ENCODE measurements at places on chromosomes 2 and 18. TPM values are rescaled to one million over a fixed set of nuclear protein-coding genes. Genes with fewer than 3 reads are reported as not detected.

The MYOM1 gene
- 667 TPM for total RNA-seq

The FAHD2B gene
- 34.1 TPM for total RNA-seq

The FAM210A gene
- 52.9 TPM for total RNA-seq

The IL36G gene
- not detected for total RNA-seq

GRCh38 chr2:122028371-122029100 lies 273.1 kb downstream of the TSN start:
- DNase-seq: no peak

DNA sequence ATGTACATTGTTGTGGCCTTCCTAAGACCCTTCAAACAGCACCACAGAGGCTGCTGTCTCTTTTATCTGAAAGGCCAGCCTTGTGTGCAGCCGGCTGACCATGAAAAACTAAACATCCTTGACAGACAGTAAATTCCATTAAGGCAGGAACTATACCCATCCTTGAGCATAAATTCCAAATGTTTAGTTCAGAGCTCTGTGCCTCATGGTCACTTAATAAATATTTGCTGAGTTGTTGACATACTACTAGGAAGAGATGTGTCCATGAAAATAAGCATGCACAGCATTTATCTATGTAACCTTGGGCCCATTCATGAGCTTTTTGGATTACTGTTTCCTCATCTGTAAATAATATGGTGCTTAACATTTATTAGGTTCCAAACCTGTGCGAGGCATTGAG lies 424.8 kb downstream of the HRH4 start:
- no peak for DNase-seq

GRCh38 chr2:176934869-176935415 lies 277.7 kb upstream of the HNRNPA3 start:
- DNase-seq: no peak

DNA sequence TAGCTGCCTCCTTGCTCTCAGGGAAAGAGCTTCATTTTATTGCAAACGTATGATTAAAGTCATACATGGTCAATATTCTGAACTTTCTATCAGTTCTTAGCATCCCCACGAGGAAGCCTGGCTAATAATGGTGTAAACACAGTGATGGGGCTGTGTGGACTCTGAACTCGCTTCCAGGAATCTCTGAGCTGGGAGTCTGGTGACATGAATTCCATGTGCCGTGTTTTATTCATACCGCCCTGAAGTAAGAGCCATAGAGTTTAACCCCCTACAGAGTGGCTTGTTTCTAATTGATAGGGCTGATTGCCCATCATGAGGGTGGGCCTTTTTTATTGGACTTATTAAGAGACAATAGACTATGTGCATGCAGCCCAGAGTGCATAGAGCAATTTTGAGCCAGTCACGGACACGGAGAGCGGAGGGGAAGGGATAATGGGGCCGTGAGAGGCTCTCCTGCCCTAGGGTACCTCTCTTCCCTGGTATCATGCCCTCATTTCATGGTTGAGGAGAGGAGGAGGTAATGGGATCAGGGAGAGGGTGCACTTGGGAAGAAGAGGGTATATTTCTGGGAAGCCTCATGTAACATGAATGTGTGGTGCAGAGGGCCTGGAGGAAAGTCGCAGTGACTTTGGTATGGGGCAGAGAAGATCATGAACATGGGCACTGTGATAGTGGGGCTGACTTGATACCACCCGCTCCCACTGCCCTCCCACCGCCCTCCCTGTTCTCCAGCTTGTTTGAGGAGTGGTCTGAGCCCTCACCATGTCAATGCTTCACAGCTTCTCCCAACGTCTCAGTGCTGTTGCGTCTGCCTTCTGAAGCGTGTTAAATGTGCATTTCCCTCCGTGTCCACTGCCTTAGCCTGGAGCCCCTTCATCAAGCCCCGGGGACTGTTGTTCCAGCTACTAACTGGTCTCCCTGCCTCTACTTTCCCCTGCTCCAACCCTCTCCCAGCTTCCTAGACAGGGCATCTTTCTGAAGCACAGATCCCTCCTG lies 73.2 kb downstream of the IL1R2 start:
- no peak for DNase-seq

DNA sequence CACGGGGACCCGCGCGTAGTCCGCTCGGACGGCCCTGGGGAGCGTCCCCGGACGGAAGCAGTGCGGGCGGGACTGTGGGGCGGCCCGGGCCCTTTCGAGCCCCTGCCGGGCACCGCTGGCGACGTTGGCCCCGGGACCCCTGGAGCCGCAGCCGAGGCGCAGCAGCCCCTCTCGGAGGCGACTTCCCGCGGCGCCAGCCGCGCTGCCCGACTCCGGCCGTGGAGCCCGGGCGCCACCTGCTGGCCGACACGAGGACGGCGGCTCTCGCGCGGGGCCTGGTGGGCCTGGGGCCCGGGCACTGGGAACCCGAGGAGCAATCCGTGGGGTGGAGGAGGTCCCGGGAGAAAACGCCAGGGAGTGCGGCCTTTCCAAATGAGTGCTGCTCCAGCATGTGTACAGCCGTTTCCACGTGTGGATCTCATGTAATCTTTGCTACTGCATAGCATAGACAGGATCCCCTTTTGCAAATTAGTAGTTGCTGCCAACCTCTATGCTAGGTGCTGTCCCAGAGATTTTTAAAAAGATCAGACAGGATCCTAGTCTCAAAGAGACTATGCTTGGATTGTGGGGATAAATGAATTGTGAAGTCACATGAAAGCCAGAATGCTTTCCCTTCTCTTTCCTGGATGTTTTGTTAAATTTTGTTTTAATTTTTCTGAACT lies 4.0 kb downstream of the ID2 start:
- peak; percentile 69 for DNase-seq

- no peak for DNase-seq
These were observed 747.9 kb downstream of the SOCS6 start for GRCh38 chr18:71036783-71037182.

GRCh38 chr2:219798430-219798829 lies 171.0 kb downstream of the SLC4A3 start:
- no peak for DNase-seq

- DNase-seq: no peak
These were observed 45.4 kb upstream of the APCDD1 start for GRCh38 chr18:10409041-10409440.

GRCh38 chr2:237885931-237886684 lies 26.7 kb downstream of the RAMP1 start:
- peak; percentile 83 for DNase-seq

DNA sequence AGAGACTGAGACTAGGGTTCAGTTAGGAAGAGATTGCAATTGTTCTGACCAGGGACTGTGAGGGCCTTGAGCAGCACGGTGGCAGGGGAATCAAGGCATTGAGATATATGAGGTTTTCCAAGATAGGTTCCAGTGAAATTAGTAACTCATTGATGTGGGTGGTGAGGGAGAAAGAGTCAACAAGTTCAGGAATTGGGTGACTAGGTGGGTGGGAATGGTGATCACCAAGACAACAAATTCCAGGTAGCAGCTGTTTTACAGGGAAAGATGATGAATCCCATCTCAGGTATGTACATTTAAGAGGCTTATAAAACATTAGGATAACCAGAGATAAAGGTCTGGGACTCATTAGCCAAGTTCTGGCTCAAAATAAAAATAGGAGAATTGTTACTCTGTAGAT lies 251.5 kb upstream of the MGAT5 start:
- DNase-seq: no peak

DNA sequence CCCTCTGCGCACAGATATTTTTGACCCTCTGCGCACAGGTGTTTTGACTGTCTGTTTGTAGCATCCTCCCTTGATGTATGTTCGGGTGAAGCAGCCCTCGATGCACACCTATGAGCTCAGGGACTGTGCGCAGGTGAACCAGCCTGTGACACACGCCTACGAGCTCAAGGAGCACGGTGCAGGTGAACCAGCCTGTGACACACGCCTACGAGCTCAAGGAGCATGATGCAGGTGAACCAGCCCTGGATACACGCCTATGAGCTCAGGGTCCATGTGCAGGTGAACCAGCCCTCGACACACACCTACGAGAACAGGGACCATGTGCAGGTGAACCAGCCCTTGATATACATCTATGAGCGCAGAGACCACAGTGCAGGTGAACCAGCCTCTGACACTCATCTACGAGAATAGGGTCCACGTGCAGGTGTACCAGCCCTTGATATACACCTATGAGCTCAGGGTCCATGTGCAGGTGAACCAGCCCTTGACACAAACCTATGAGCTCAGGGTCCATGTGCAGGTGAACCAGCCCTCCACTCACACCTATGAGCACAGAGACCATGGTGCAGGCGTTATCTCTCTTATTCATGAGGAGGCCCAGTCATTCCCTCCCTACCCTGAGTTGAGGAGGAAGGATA lies 33.9 kb downstream of the SH3BP4 start:
- no peak for DNase-seq

GRCh38 chr2:84972207-84972783 lies 1.3 kb downstream of the KCMF1 start:
- no peak for DNase-seq

DNA sequence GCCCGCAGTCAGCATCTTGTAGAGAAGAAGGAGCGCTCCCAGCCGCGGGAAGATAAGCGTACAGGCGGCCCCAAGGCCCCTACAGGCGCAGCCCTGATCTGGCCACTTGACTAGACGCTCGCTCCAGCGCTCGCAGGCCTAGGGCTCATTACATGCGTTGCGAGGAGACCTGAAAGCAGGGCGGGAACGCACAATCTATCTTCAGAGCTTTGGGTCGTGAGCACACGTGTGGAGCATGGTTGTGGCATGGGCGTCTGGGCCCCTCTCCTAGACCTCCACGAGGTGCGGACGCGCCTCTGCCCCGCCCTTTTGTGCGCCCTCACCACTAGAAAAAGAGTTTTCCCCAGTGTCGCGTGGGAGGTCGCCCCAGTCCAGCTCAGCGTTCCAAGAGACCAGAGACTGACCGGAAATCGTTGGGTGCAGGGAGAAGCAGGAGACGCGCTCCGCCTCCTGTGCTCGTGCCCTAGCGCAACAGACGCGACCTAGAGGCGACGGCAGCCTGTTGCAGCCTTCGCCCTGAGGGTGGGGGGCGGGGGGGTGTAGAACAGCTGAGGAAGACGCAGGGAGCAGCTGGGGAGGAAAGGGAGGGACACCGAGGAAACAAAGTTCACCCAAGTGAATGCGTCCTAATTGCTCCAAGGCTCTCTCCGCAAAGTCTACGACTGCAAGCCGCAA lies 12.6 kb downstream of the NR4A2 start:
- peak; percentile 64 for DNase-seq

DNA sequence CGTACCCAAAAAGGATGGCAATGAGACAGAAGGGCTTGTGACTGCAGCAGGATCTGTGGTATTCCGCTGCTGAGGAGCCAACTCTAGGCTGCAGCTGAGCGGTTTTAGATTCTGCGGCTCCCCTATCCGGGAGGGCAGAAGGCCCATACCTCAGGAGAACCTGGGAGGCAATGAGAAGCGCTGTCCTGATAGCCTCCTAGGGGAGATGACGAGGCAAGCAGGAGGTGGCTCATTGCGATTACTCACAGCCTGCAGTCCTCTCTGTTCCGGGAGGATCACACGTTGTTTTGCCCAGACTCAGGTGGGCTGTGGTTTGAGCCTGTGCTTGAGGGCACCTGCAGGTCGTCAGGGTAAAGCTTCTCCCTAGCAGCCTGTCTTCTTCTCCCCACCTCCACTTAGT lies 65.1 kb downstream of the COA5 start:
- DNase-seq: no peak

DNA sequence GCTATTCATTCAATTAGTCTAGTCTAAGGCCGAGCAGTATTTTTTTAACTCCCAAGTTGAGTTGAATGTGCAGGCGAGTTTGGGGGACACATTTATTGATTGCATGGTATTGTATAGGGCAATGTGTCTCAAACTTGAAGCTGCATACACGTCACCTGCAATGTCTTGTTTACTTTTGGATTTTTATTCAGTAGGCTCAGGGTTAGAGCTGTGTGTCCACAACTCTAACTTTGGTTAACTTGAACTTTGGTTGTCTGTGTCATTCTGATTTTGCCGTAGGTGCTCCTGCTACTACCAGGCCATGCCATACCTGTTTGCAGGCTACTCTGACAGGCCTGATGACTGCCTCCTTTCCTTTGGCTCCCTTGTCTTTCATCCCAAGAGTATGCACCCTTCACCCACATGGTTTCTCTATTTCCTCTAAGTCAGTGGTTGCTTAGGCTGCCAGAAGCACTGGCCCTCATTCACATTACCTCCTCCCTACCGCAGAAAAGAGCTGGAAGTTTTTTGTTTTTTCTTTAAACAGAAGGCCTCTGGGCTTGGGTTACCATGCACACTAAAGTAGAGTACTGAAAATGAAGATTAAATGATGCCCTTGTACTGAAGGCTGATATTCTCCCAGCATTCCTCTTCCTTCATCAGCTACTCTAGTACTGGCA lies 219.4 kb upstream of the SPOPL start:
- no peak for DNase-seq

DNA sequence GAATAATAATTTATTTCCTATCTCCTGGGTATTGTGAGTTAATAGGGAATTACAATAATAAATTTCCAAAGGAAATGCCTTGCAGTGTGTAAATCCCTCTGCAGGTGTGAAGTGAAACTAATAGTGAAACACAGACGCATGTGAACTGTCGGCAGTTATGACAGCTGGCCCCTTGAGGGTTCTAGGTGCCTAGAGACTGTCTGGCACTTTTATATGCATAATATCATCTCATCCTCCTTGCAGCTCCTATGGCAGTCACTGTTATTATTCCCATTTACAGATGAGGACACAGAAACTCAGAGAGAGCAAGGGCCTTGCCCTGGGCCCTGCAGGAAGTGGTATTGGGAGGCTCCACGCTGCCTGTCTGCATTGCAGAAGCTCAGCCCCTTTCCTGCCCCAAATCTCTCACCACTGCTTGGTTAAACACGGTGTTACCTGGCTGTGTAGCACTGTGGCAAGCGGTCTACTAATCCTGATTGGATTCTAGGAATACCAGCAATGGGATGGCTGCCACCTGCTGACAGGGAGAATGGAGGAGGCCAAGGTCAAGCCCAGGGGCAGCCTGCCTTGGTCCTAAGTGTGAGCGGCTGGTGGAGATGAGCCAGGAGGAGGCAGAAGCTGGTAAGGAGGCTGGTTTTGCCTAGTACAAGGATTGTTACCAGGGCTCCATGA lies 32.8 kb upstream of the ACKR3 start:
- no peak for DNase-seq
